Hepatic stellate cell (primary cell): ENCODE measurements at places on chromosomes 7 and 10.

- no peak for DNase-seq
These were observed 572 bp downstream of the AGK start for GRCh38 chr7:141551782-141552181.

- no peak for DNase-seq
These were observed 4.3 kb upstream of the NEUROG3 start for GRCh38 chr10:69577268-69578232.

DNA sequence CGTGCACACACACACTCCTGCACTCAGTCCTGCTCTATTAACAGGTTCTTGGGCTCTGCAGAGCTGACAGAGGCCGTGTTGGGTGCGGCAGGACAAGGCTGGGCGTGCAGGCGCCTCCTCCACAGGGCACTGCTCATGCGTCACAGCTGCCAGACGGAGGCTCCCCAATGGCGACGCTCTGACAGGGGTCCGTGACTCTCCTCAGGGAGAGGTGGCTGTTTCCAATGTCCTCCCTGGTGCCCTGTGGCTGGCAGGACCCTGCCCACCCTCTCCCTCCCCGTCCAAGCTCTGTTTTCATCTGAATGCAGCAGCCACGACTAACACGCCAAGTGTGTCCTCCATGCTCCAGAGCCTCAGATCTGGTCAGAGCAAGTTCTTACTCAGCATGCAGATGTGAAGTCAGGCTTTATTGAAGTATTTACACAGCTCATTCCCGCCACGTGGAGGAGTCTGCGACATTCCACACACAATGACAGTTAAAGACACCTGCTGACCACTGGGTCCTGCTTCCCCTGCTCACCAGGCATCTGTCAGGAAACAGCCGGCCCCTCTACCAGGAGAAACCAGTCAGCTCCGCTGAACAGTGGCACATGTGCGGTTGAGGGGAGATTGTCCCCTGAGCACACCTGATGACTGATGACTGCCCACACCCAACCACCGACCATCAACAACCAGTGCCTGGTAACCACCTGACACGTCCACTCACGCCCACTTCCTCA is 116.7 kb downstream of the VIPR2 start:
- no peak for DNase-seq

DNA sequence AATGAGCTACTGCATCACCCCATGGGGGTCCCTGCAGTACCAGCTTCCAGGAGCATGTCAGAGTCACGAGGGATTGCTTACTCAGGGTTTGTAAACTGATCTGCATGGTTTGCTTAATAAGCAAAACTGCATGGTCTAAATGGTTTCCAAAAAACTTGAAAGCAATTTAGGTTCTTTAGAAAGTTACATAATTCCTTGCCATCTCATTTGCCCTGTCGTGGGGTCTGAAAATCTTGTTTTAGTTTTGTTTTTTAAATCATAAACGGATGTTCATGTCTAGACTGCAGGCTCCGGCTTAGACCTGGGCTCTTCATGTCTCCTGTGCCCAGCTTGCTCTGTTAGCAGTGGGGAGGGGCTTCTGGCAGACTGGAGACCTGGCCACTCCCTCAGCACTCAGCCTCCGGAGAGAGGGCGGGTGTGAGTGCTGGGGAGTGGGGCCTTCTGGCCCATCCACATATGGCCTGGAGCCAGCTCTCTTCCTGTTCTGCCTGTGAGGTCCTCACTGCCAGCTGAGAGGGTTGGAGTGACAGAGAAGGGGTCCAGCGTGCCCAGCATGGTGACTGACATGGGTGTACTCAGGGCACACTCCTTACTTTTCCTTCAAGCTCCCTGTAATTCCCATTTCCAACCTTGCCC is 17.5 kb downstream of the PRF1 start:
- no peak for DNase-seq

DNA sequence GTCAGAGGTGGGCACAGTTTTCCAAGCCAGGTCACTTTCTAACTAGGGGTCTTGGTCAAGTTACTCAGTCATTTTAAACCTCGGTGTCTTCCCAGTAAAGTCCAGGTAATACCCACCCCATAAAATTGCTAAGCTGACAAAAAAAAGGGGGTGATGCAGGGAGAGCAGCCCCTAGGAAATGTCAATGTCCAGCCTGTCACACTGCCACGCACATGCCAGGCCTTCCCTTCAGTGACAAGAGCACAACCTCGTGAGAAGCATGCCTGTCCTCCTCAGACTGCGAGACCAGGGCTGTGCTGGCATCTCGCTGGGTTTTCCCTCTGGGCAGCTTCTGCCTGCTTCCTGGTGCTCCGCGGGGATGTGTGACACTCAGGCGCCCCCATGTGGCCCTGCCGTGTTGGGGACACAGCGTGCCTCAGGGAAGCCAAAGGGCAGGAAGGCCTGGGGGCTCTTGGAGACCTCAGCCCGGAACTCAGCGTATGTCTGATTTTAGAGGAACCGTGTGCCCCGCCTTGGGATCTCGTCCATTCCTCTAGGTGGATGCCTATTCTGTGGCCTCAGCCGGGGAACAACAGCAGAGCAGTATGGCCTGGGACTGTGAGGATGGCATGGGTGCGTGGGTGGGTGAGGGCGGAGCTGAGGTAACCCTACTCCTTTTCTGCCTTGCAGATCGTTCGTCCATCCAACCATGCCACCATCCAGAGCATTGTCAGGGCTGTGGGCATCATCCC is 10.2 kb upstream of the GDF2 start:
- peak; percentile 90 for DNase-seq

GRCh38 chr10:78916227-78916626 is 152.5 kb upstream of the ZMIZ1 start:
- DNase-seq, result no peak

GRCh38 chr7:156384706-156385105 is 255.9 kb upstream of the RNF32 start:
- no peak for DNase-seq

DNA sequence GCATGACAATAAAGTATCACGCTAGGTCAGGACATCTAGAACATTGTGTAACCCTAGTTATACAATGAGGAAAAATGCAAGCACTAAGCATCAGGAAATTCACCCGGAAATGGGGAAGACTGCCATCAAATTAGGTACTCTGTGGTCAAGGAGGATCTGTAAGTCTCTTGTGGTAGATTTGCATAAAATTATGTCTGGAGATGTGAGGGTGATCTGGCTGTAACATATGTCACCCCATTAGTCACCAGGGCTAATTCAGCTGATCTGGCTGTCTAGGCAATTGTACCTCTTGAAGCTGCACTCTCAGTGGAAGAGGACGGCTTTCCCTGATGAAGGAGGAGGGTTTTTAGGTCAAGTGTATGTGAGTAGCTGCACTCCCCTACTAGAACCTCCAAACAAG is 14.8 kb downstream of the AKR1D1 start:
- DNase-seq, result no peak

DNA sequence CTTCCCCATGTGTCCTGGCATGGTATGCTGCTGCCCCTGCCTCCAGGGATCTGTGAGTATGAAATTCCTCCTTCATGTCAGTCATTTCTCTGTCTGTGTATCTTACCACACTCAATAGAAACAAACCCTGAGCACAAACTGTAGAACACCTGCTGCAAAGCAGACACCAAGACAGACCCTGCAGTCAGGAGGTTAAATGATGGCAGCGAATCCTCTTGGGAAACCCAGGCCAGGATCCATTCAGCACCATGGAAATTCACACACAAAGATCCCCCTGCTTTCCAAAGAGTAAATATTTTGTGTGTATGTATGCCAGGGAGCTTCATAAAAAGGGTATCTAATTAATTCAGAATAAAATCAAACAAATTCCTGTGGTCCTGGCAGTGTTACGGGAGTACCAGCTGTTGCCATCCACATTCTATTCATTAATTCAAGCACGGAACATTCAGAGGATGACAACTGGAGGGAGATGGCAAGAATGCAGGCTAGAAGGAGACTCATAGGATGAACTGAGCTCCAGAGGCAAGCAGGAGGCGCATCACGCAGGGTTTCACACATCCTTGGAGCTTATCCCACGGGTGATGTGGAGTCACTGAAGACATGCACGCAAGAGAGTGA is 14.8 kb downstream of the ITIH5 start:
- DNase-seq, result no peak

GRCh38 chr10:74923556-74923955 is 97.2 kb downstream of the KAT6B start:
- DNase-seq, result no peak

DNA sequence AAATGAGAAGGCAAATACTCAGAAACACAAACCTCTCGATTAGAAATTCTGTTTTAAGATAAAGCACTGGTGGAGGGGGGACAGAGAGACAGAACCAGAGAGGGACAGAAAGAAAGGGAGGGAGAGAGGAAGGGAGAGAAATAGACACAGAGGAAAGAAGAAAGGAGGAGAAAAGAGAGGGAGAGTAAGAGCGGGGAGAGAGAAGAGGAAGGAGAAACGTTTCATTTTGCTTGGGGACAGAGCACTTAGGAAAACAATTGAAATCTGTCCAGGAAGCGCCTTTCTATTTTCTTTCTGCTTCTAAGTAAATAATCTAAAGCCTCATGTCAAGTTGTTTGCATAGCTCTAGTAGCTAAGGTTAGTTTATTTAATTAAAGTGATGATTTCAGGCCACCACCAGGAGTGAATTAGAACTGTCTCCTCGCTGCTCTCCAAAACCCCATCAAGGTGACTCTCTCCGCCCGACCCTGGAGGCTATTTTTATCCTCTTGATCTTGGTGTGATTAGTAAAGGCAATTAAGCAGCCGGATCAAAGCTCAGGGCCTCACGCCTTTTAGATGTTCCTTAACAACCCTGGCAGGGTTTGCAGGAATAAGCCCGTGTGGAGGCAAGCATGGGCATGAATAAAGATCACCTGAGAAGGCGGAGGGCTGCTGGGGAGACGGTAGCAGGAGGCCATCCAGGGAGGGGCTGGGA is 73.4 kb upstream of the INSIG1 start:
- DNase-seq, result no peak

- no peak for DNase-seq
These were observed 12.4 kb upstream of the TCERG1L start for GRCh38 chr10:131323880-131324279.

- DNase-seq, result no peak
These were observed 80.9 kb downstream of the DIP2C start for GRCh38 chr10:608331-609261.

- peak; percentile 58 for DNase-seq
These were observed 872.4 kb downstream of the LRMDA start for GRCh38 chr10:76303682-76304316.

- peak; percentile 79 for DNase-seq
These were observed 18.0 kb downstream of the ADAP1 start for GRCh38 chr7:936386-937054.

DNA sequence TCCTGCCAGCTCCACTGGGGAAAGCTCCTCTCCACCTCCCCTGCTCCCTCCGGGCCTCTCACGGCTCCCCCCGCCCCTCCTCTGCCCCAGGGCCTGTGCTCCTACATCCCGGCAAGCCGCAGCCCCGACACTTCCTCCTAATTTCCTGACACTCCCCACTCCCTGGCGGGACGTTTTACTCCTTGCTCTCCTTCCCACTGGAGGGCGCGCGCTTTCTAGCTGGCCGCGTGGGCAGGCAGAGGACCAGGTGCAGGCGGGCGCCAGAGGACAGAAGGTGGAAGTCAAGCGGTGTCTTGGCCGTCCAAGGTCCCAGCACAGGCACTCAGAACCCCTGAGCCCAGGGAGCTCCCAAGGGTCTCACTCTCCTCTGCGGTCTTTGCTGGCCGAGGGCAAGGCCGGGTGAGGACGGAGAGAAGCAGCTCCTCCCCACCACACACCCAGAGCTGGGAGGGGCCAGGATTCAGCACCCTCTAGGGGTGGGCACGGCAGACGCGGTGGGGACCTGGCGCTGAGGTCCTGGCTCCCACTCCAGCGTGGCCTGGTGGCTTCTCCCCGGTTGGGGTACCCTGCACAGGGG is 19.1 kb downstream of the ADAM8 start:
- peak; percentile 55 for DNase-seq

DNA sequence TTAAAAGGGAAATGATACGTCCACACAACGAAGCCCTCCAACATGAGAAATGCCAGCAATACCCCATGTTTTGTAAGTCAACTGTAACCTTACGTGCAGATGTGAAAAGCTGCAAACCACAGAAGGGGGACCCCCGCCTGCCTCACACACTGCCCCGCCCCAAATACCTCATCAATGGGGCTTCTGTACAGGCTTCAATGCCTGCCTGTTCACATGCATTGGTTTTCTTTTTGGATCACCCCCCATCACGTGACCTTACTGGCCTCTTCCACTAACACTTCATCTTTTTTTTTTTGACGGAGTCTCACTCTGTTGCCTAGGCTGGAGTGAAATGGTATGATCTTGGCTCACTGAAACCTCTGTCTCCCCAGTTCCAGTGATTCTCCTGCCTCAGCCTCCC is 224.0 kb downstream of the TNS3 start:
- no peak for DNase-seq

DNA sequence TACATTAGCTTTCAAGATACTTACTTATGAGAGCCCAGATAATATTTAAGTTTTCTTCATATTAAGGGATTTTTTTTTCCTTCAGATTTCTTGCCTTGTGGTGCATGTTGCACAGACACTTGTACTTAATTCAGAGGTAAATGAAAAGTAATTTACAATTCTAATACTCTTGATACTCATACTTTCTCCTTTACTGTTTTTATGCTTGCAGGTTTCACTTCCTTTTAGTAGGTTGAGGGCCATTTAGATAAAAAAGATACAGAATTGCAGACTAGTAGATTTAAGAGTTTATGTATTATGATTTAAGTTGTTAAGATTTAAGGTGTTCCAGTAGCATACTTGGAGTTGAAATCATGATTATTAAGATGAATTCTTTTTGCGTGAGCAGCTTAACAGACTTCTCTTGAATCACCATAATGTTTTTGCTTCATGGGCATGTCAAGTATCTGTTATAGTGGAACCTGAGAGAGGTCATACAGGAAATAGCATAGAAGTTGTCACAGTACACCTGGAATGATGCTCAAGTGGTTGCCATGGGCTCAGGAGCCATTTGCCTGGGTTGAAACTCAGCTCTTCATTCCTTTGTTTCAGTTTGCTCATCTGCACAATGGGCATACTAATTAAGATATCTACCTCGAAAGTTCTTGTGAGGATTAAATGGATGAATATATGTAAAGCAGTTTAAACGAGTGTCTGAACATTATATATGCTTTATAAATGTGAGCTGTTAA is 174.8 kb upstream of the PRPS1L1 start:
- DNase-seq, result no peak

- no peak for DNase-seq
These were observed 141.4 kb downstream of the HERPUD2 start for GRCh38 chr7:35553519-35553918.

GRCh38 chr7:55641811-55642210 is 69.5 kb upstream of the VOPP1 start:
- DNase-seq, result no peak

DNA sequence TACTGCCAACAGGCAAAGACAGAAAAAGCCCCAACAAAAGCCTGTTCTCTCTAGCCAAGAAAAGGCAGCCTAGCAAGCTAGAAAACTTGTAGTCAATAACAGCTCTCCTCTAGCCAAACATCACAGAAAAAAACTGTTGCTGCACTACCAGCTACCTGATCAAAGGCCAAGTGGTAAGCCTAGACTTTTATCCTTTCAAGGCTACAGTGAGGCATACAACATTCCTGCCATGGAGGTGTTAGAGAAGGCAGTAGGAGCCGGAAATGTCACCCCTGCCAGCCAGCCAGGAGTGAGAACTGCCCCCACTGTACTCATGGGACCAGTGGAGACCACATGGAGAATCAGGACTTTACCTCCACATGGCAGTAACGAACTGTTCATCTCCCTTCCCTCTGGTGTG is 31.2 kb downstream of the CCDC126 start:
- no peak for DNase-seq
